ENCODE measurements at places on chromosomes 3 and 15. TPM values are rescaled to one million over a fixed set of nuclear protein-coding genes. Genes with fewer than 3 reads are reported as not detected.

The LRRC31 gene
- 1.9 TPM for polyA plus RNA-seq

The OIP5 gene
- polyA plus RNA-seq, result 2.1 TPM

The CRABP1 gene
- polyA plus RNA-seq, result not detected

The EBLN2 gene
- not detected for polyA plus RNA-seq

The PLA2G4E gene
- polyA plus RNA-seq, result 0.07 TPM

The TSPAN3 gene
- polyA plus RNA-seq, result 633 TPM

The GP5 gene
- not detected for polyA plus RNA-seq

The ZNF501 gene
- polyA plus RNA-seq, result 0.20 TPM

The SLC6A1 gene
- polyA plus RNA-seq, result 247 TPM

The ACTRT3 gene
- polyA plus RNA-seq, result 1.5 TPM

The MST1R gene
- not detected for polyA plus RNA-seq

The RPL29 gene
- 896 TPM for polyA plus RNA-seq

The ERICH6 gene
- not detected for polyA plus RNA-seq

The LIPH gene
- polyA plus RNA-seq, result 0.28 TPM

The PDIA5 gene
- polyA plus RNA-seq, result 2.2 TPM

The CCDC50 gene
- 18.0 TPM for polyA plus RNA-seq

The TMEM45A gene
- 0.12 TPM for polyA plus RNA-seq

The MIX23 gene
- polyA plus RNA-seq, result 17.5 TPM

The SPESP1 gene
- 22.1 TPM for polyA plus RNA-seq

The RETNLB gene
- not detected for polyA plus RNA-seq

The SYNM gene
- polyA plus RNA-seq, result 5.0 TPM

The AQP9 gene
- polyA plus RNA-seq, result not detected

Measured in Purkinje cell (primary cell).